ENCODE measurements at places on chromosomes 6 and 20.

DNA sequence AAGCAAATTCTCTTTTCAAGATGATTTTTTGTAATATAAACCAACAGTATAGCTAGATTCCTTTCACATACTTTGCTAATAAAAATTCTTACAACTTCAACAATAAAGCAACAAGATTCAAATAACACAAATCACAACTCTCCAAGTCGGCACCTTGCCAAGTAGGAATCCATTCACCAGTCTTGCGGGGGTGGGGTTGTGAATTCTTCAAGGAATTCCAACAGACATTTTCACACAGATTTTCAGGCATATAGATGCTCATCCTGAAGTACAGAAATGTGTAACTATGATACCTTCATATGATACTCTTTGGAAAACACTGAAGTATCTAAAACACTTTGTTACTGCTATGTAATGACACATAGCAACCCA lies 36.5 kb downstream of the SCML4 start:
- no peak for DNase-seq

GRCh38 chr6:332671-333070 lies 40.4 kb downstream of the DUSP22 start:
- no peak for DNase-seq

DNA sequence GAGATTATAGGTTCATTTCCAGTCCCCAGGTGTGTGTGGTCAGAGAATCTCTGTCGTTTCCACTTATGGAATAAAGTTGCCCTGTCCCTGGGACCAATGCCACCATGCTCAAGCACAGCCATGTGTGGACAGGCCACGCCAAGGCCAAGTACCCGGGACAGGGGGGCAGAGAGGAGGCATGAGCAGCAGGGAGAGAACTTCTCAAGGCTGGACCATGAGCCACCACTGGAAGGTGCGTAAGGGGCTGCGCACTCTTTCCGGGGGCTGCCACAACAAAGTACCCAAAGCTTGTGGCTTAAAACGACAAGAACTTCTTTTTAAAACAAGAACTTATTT lies 209.2 kb upstream of the KCNQ5 start:
- peak; percentile 3 for DNase-seq

- no peak for DNase-seq
These were observed 12.5 kb downstream of the RPS6KA2 start for GRCh38 chr6:166614589-166614988.

DNA sequence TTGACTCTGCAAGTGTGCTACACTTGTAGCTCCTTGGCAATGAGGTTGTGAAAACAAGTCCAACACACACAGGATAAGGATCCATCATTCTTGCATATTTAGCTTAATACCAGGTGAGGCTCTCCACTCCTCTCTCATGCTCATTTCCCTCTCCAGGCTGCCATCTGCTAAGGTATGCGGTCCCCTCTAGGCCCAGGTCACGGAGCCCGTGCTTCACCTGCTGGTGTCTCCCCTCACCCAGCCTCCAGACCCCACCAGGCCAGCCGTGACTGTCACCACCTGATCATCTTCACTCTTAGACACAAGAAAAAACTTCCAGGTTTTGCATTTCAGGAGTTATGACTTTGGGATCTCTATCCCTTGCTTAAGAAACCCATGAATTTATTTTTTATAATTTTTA lies 14.2 kb upstream of the NCR2 start:
- no peak for DNase-seq

DNA sequence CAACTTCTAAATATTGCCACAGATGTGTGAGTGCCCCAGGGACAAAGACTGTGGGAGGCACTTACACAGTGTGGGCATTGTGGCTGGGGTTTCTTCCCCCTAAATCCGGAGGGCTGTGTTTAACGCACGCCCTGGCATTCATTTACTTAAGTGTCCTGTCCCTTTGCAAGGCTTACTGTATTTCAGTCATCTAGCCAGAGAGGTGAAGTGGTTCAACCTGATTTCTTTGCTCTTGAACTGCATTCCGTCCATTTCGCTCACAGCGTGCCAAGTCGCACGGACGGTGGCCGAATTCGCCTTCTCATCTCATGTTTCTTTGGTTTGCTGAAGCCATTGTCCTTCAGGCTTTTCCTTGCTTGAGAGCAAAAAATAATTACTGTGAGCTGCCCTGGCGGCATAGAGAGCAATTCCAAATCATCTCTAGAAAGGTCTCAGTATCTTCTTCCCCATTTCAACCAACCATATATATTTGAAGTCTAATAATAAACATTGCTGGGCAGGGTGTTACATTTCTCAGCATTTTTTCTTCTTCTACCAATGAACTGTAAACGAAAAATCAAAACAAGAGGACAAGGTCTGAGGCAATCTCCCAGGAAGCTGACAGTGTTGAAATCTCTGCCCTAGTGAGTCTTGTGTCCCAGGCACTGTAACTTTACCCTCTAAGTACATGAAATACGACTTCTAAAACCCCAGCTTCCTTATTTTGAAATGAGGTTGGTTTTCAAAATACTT lies 16.9 kb downstream of the SYTL3 start:
- DNase-seq: no peak

- no peak for DNase-seq
These were observed 351.2 kb downstream of the CD83 start for GRCh38 chr6:14468647-14469321.

- DNase-seq: no peak
These were observed 42.7 kb downstream of the IRAK1BP1 start for GRCh38 chr6:78910010-78910409.

GRCh38 chr20:12056839-12057238 lies 139.1 kb downstream of the BTBD3 start:
- no peak for DNase-seq

GRCh38 chr6:117600008-117600743 lies 2.1 kb downstream of the GOPC start:
- no peak for DNase-seq

- DNase-seq: no peak
These were observed 5.5 kb downstream of the FAM110A start for GRCh38 chr20:839015-839414.

DNA sequence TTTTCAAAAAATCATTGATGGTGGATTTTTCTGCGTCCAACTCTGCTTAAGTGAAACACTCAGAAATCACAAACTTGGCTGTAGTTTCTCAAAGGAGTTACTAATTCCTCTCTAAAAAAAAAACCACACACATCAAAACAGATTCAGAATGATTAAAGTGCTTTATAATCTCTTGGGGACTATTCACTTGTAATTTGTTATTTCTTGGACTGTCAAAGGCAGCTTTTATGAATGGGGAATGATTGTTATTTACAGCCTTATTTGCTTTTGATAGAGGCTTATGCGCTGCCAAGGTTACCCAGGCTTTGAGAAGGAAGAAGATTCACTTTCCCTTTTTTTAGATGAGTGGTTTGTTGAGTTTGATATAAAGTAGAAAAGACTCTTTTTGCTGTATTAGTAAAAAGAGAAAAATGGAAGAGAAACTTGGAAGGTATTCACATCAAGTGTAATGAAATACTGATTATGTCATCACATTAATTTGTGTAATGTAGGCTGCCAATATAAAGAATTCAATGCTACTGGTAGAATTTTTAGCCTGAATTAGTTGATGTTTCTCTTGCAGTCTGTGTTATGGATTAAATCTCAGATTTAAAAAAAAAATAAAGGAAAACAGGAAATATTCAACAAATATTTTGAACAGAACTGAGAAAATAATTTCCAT lies 381.0 kb upstream of the SASH1 start:
- no peak for DNase-seq

- no peak for DNase-seq
These were observed 91.8 kb upstream of the BACH2 start for GRCh38 chr6:90388395-90388794.

DNA sequence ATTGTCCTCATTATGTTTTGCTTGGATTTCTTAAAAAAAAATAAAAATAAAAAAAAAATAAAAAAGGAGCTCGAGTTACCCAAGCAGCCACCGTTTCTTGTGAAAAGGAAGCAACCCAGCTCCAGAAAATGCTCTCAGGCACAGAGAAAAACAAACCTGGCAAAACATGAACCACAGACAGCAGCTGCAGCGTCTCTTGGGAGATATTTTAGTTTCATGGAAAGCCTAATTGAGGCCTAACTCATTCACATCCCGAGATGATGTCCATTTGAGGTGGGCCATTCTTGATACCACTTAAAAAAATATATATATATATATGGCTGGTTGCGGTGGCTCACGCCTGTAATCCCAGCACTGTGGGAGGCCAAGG lies 13.7 kb upstream of the MRAP2 start:
- DNase-seq: no peak

GRCh38 chr20:17223553-17223952 lies 3.3 kb upstream of the PCSK2 start:
- DNase-seq: no peak

- DNase-seq: no peak
These were observed 62.4 kb upstream of the TNFAIP3 start for GRCh38 chr6:137804637-137805036.

DNA sequence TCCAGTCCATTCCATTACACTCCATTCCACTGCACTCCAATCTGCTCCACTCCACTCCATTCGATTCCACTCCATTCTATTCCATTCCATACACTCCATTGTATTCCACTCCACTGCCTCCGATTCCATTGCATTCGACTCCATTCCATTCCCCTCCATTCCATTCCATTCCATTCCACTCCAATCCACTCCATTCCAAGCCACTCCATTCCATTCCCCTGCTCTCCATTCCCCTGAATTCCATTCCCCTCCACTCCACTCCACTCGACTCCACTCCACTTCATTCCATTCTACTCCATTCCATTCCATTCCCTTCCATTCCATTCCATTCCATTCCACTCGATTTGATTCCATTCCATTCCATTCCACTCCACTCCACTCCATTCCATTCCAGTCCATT lies 25.7 kb upstream of the DEFB125 start:
- DNase-seq: no peak

DNA sequence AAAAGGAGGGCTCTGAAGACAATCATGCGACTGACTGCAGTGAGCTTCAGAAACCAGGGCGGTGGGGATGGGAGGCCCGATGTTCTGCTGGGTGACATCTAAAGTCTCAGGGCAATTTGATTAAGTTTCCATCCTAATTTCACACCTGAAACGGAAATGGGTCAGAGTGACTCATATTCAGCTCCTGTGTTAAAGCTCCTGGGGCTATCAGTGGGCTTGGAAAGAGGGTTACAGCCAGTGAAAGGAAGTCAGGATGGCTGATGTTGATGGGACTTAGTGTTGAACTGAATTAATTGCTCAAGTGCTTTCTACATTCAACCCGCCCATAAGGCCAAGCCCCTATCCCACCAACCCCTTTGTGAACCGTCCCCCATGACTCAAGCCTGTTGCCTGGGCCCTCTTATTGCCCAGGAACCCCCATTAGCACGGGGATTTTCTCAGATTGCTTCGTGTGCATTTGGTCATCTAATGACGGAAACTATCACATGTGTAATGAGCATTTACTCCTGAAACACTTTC lies 47.1 kb upstream of the TBC1D7 start:
- DNase-seq: no peak

- DNase-seq: no peak
These were observed 26.0 kb downstream of the NRSN1 start for GRCh38 chr6:24152014-24152413.

DNA sequence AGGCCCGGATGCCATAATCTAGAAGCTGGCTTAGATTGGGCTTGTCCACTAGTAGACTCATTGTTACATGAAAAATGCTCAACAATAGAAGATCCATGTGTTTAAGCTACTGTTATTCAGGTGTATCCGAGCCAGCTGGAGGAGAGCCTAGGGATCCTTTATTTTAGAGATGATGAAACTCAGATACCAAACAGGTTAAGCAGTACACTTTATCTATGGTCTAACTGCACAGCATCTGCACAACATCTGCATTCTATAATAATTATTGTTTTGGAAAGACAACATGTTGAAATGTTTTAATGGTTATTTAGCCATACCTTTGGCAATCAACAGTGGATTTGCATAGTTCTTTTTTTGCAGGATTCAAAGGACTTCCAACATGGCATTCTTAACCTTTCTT lies 134.1 kb downstream of the RFPL4B start:
- DNase-seq: no peak

DNA sequence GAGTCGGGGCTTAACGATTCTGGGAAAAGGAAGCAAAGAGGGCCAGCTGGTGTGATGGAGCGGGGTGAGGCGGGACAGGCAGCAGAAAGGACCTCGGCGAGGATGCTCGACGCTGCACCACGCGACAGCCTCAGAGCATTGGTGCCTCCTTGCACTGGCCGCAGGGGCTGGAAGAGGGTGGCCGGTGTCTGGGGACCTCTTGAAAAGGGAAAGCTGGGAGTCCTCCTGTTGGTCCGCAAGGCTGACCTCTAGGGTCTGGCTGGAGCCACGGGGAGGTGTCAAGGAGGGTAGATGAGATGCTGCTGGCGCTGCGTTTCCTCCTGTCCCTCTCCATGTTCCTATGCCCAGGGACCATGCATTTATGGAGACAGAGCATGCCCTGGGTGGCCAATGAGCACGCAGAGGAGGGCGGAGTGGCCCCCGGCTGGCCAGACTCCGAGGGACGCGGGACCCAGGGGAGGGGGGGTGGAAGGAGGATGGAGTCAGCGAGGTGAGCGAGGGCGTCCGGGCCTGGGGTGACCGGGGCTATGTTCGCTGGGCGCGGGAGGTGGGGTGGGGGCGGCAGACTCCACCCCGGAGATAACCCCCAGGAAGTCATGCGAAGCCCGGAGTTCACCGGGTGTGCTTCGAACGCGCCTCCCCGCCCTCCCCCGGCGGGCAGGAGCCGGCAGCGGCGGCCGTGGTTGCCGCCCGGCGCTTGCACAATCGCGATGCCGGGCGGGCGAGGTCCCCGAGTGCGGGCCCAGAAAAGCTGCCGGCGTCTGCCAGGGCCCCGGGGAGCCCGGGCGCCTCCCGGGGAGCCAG lies at the start of gene CYP24A1:
Gene CYP24A1, minus strand, starts transcription at position 334 of the 804 bp plus-strand sequence. CDS start 407 bp downstream, outside the sequence.
- peak; percentile 49 for DNase-seq

- no peak for DNase-seq
These were observed 50.8 kb downstream of the UTRN start for GRCh38 chr6:144335914-144336313.

GRCh38 chr20:51507216-51508036 lies 35.1 kb downstream of the NFATC2 start:
- DNase-seq: no peak

- DNase-seq: no peak
These were observed 105.1 kb downstream of the IRF4 start for GRCh38 chr6:496649-497048.

- DNase-seq: no peak
These were observed 20.3 kb upstream of the C20orf204 start for GRCh38 chr20:64015635-64016034.

- DNase-seq: no peak
These were observed 59.3 kb upstream of the MYL9 start for GRCh38 chr20:36482044-36482473.

DNA sequence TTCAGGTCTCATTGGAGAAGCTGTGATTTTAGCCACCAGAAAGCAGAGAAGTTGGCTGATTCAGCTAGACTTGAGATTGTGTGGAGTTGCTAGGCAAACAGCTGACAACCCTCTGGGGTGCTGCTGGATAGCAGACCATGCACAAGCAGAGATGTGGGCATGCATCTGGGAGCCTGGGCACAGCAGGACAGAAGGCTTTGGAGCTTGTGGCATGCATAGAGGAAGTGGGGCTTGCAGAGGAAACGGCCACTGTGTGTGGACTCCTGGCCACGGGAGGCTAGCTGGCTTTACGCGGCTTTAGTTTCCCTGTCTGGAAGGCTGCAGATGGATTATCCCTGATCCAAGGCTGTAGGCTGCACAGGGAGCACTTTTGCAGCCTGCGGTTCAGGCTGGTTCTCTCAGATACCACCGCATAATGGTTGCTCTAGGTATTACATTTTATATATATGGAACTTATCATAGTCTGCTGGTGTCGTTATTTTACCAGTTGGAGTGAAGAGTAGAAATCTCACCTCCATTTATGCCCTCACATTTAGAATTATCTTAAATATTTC lies 10.4 kb downstream of the ZNF831 start:
- DNase-seq: no peak

Data from right kidney (tissue), 9 donors.